ENCODE measurements at places on chromosomes 12 and 14.

- DNase-seq = no peak
These were observed 162.1 kb upstream of the IFNG-AS1 start for GRCh38 chr12:67826946-67827720.

GRCh38 chr12:48572326-48572725 is 2.5 kb upstream of the LALBA start:
- no peak for DNase-seq

- no peak for DNase-seq
These were observed 15.5 kb upstream of the NTN4 start for GRCh38 chr12:95805864-95806671.

- DNase-seq = no peak
These were observed 165.4 kb downstream of the SLC15A5 start for GRCh38 chr12:16112130-16112529.

GRCh38 chr14:34111505-34111904 is 160.6 kb upstream of the EGLN3 start:
- DNase-seq = no peak

- DNase-seq = no peak
These were observed 20.1 kb downstream of the LTBP2 start for GRCh38 chr14:74591899-74592298.

GRCh38 chr14:21712036-21712435 is 38.4 kb upstream of the OR4E1 start:
- DNase-seq = no peak

DNA sequence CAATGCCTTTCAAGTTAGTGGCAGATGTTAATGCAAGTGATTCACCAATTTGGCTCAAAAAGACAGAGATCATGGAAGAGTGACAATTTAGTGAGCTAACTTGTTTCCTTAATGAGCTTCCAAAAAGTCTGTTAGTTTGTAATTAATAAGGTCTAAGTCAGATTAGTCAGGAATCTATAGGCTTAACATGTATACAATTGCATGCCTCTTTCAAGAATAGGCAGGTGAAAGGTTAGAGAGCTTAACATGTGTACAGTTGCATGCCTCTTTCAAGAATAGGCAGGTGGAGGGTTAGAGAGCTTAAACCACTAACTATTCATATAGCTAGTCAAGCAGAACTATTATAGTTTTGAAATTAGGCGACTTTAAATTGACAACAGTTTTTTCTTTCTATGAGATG is 663.8 kb downstream of the C12orf50 start:
- no peak for DNase-seq

DNA sequence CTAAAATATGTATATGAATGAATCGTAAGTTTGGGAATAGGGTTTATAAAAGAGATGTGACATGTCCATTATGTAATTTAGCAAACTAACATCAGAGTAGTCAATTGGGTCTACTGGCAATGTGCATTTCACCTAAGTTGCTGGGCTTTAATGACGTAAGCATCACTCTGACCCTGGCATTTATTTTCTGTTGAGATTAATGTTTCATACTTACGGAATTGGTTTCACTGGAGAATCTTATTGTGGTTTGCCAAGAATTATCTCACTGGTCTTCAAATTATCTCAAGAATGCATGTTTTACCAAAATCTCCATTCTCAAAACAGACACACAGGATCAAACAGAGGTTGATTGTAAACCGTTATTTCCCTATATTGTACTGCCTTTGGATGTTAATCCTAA is 437.1 kb downstream of the NPAS3 start:
- no peak for DNase-seq

- DNase-seq = no peak
These were observed 515.7 kb upstream of the ATXN7L3B start for GRCh38 chr12:74021937-74022336.

- no peak for DNase-seq
These were observed 338.9 kb downstream of the AEBP2 start for GRCh38 chr12:19778172-19778571.

GRCh38 chr14:64510825-64511671 is 6.5 kb downstream of the ZBTB1 start:
- DNase-seq = peak; percentile 52

DNA sequence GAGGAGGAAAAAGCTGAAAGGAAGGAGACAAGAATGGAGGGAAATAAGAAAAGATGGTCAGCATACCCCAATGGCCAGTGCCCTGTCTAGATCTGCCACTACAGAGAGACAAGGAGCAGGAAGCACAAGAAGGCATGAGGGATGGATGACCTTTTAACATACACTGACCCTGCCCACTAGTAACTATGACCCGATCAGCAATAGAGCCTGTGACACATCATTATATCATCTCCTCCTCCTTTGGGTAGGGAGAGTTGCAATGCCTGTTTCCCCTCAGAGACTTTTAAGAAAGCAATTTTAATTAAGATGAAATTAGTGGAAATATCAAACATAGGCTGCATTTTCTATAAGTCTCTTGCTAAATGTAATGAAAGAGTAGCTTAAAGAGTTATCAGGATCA is 4.7 kb upstream of the SLC2A13 start:
- no peak for DNase-seq
